ENCODE measurements at places on chromosomes 16 and 17.

- DNase-seq, result no peak
These were observed 30.0 kb downstream of the USP32 start for GRCh38 chr17:60361889-60362288.

GRCh38 chr16:85491798-85492294, 121.3 kb upstream of the GSE1 start:
- DNase-seq, result no peak

GRCh38 chr17:40526668-40527067, 25.2 kb upstream of the TNS4 start:
- DNase-seq, result no peak

- DNase-seq, result no peak
These were observed 83.6 kb upstream of the CBX4 start for GRCh38 chr17:79922798-79923197.

DNA sequence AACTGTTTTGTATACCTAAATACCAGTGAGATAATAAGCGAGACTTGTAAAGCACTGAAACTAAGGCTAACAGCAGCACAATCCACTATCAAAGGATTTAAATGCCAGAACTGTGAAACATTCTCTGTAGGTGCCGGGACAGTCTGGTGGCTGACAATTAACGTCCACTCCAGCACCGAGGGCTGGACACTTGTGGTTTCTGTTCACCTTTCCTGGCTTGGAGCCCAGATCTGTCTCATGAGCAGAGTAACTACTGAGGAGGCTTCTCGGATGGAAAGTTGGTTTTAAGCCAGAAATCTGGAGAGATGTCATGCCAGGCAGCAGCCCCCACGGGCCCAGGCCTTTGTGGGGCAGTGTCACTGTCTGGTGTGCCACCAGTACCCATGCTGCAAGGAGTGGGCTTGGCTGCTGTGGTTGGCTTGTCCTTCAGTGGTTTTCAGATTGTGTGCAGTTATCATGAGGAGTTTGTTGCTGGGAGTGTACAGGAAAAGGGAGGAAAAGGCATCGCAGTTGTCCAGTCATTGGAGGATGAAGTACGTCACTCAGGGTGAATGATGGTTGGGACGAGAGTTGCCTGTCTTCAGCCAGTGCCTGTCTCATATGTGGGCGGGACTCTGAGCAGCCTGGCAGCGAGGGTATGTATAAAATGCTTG, 35.5 kb downstream of the UBN1 start:
- no peak for DNase-seq

DNA sequence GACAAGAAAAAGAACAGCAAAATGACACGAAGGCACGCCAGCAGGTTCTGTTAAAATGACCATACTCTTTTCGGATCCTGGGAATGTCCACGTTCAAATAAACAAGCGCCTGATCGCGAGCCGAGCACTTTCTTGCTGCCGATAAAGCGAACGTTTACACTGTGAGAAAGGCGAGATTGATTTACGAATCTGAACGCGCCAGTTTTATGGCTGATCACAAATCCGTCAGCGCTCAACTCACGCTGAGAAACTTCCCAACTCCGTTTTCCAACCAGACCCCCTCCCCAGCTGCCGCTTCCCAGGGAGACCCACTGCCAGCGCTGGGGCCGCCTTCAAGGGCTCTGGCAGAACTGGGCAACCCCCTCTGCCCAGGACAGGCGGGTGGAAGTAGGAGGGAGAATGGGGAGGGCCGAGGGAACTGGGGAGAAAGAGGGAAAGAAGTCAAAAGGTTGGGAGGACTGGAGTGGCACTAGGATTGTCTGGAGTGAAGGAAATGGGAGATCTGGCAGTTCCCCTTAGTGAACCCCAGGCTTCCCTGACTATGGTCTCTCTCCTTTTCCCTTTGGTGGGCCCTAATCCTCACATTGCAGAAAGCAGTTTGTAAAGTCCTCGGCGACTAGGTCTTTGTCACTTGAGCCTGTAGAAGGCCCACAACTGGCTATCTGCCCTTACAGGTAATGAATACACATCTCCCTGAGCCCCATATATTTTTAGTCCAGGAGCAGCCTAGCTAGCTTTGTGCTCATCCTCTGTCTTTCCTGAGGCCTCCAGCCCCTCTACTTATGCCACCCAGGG, 6.9 kb downstream of the HOXB4 start:
- DNase-seq, result no peak
